ENCODE measurements at places on chromosomes 6 and 20.

DNA sequence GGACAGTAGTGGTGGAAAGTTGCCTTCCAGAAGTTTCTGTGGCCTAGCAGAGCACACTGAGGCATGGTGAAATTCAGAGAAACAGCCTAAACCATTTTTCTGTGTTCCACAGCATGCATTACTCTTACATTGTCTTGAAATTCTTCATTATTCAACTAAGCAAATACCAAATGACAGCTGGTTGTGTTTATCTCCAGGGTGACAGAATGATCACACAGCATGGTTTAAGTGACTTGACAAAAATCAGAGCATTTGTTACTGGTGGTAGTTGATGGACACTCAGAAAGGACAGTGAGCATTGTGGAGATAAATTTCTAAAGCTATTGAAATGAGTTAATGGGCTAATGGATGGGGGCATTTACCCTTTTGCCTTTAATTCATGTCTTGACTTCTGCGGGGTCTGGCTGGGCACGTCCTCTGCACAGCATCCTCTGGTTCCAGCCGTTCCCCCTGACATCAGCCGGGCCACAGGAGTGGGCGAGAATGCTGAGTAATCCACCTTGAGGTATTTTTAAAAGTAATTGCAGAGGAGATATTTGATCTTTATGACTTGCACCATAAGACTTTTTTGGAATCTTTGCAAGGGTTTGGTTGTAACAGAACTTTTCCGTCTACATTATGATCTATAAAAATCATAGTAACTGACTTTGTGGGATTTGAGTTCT, 78.9 kb upstream of the SCP2D1 start:
- no peak for DNase-seq

- DNase-seq: no peak
These were observed 19.1 kb downstream of the TRAF3IP2 start for GRCh38 chr6:111586554-111586953.

GRCh38 chr20:25022680-25023079, 30.1 kb upstream of the APMAP start:
- no peak for DNase-seq

DNA sequence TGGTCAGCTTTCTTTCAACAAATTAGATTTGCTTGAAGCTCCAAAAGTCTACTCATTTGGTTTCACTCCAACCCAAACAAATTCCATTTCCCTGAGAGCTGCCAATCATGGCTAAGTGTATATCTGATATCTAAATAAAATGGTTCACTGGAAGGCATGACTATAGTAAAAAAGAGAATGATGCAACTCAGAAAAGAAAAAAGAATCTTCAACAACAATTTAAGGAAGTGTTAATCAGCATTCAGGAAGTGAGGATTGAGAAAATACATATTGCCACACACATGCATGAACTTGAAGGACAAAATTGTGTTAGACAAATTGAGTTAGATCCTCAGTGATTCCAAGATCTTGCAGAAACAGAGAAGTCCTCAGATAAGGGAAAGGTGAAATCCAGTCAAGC, 972.9 kb upstream of the FLRT3 start:
- DNase-seq: no peak

GRCh38 chr6:27873021-27873940, 38.9 kb downstream of the OR2B2 start:
- DNase-seq: no peak

DNA sequence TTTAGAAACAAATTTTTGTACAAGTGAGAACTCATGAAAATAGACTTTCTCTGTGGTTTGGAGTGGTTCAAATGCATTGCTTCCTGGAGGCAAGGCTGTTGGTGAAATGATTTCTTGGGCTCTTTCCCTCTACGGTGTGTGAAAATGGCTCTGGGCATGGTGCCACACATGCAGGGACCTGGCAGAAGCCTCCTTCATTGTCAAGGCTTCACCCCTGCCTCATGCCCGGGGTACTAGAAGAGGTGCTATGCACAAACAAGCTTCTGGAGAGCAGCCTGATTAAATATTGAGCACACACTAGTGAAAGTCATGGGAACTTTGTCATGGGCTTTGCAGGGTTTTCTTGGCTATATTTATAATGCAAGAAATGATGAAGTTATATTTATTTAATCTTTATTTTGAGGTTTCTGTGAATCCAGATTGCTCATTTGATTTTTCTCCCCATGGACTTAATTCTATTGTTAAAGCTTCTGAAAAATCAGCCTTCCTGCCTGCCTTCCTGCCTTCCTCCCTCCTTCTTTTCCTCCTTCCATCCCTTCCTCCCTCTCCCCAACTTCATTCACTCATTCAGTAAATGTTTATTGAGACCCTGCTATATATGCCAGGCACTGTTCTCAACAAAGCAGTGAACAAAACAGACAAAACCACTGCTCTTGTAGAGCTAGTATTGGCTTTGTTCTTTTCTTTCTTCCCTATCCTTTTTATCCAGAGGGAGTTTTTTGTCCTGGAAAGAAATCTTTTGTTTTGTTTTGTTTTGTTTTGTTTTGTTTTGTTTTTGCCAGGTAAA, 21.0 kb downstream of the C6orf89 start:
- DNase-seq: no peak

GRCh38 chr20:59598625-59599310, 5.6 kb upstream of the PHACTR3 start:
- peak; percentile 51 for DNase-seq

GRCh38 chr6:131683479-131683878, 17.7 kb downstream of the OR2A4 start:
- DNase-seq: no peak

- DNase-seq: no peak
These were observed 74.3 kb downstream of the ARID1B start for GRCh38 chr6:156851454-156851921.

DNA sequence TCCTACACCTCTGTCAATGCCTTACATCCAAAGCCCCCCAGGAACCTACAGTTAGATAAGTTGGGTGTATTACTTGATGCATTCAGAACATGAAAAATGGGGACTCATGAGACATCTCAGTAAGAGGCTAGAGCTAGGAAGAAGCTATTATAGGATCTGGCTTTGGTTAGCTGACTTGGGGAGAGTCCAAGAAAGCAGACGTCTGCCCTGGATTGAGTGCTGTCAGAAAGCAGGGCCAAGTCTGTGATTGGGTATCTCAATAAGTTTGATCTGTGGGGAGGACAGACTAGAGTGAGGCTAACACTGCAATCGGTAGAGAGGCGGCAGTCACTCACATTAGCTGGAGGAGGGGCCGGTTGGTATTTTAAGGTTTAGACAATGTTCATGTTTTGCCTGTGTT, 79.4 kb upstream of the LRFN2 start:
- no peak for DNase-seq

GRCh38 chr6:138986578-138986977, 1.5 kb downstream of the REPS1 start:
- peak; percentile 46 for DNase-seq

GRCh38 chr20:57509665-57510237, 15.2 kb downstream of the CTCFL start:
- DNase-seq: peak; percentile 25

DNA sequence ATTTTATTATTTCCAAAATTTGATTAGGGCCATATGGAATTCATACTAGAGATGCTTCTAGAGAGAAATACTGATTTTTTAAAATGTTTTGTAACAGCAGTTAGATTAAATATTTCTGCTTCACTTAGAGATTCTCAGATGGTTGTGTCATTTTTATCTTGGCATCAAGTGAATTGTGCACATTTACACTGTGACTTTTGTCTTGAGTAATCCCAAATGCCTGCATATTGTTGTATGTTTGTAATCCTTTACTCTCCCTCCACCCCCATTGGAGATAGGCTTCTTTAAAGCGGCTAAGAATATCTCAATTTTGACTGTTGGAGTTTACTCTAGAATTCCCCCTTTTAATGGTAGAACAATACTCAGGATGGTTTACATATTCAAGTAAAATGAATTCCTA, 19.0 kb downstream of the STX16 start:
- no peak for DNase-seq

DNA sequence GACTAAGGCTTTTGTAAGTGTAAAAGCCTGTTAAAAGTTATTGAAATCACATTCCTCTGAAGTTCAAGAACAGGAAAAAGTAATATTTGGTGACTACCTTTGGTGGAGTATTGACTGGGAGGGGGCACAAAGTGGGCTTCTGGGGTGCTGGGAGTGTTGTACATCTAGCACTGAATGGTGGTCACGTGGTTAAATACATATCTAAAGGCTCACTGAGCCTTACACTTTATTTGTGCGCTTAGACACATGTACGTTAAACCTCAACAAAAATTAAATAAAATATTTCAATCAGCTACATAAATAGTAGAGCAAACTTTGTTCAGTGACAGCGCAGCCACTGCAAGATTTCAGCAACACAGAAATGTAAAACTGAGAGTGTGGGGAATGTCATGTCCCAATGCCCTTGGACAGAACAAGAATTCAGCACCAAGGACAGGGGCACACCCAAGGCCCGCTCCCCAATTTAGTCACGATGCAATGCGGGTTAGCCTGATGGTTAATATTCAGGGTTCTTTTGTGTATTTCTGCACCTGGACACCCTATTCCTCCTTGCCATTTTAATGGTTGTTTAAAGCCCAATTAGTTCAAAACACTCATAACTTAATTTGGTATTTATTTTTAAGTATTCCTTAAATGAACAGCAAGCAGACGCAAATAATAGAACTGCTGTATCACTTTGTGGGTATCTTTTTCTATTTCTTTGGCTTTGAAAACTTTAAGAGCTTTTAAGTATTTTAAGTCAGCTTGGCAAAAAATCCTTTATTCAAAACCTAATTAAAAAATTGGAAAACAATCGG, 37.4 kb downstream of the ANGPT4 start:
- no peak for DNase-seq

DNA sequence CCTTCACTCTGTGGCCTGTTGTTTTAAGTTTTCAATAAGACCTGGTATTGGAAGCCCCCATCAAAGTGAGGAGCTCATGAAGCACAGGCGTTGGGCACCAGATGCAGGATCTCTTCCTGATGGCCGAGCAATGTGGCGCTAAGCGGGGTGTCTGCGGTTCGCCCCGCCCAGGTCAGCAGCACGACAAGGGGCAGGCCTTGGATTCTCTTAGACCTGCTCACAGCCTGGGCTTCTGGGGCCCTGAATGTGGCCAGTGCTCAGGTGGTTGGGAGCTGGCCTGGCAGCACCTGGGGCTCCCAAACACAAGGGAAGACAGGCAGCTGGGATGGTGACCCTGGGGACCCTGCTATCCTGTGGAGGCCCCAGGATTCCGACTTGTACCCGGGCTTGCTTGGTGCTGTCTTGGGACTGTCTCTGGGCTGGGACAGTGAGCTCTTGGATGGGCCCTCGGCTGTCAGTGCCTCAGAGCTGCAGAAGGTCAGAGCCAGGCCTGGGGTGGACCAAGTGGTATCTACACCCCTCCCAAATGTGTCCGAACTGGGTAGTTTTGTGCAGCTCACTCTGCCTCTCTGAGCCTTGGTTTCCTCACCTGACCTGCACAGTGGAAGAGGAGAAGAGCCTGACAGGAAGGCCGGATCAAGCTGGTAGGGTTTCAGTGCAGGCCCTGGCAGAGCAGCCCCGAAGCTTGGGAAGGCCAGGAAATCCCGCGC, 69.1 kb downstream of the PHACTR3 start:
- no peak for DNase-seq

- DNase-seq: no peak
These were observed 5.6 kb upstream of the NKAIN4 start for GRCh38 chr20:63259734-63260460.

- DNase-seq: no peak
These were observed 6.4 kb upstream of the CTNNBL1 start for GRCh38 chr20:37687478-37687805.

GRCh38 chr6:1884313-1884712, 274.6 kb downstream of the FOXC1 start:
- DNase-seq: no peak

- DNase-seq: no peak
These were observed 96.2 kb downstream of the GRM4 start for GRCh38 chr6:34049395-34050342.

GRCh38 chr20:20295621-20296498, 72.0 kb upstream of the INSM1 start:
- DNase-seq: no peak

- DNase-seq: peak; percentile 41
These were observed 41.3 kb downstream of the TXLNB start for GRCh38 chr6:139250296-139251044.

DNA sequence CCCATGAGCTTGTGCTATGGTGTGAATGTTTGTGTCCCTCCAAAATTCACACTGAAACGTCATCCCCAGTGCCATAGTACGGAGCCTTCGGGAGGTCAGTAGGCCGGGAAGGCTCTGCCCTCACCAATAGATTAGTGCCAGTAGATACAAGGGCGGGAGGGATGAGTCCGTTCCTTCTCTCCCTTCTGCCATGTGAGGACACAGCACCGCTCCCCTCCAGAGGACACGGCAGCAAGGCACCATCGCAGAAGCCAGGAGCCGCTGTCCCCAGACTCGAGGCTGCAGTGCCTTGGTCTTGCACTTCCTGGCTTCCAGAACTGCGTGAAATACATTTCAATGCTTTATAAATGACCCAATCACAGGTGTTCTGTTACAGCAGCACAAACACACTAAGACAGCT, 39.2 kb upstream of the BHLHE23 start:
- no peak for DNase-seq

GRCh38 chr6:100121854-100122609, 128.0 kb upstream of the MCHR2 start:
- DNase-seq: no peak

DNA sequence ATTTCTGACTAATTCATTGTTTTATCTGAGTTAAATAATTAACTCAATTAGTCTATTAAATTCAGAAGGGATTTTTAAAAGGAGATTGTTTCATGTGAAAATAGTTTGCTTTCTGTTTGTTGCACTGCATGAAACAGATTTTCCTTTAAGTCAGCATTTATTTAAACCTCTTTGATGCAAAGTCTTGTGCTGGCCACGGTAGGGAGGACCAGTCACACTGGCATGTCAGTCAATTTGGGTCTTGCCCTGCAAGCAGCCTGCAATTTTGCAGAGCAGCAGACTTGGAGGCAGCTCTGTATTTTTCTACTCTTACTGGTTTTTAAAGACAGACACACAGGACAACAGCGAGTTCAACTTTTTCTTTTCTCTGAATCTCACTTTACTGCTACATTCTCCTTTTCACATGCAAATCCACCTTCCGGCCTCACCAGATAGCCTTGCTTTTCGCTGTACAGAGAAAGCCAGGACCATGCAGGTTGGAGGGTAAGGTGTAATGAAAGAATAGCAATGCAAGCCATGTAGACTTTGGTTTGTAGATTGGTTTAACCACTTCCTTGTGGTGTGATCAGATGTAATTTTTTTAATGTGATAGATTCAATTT, 689.9 kb upstream of the AGPAT4 start:
- no peak for DNase-seq

- DNase-seq: no peak
These were observed 1.9 kb upstream of the PPP1R3G start for GRCh38 chr6:5083307-5083583.

DNA sequence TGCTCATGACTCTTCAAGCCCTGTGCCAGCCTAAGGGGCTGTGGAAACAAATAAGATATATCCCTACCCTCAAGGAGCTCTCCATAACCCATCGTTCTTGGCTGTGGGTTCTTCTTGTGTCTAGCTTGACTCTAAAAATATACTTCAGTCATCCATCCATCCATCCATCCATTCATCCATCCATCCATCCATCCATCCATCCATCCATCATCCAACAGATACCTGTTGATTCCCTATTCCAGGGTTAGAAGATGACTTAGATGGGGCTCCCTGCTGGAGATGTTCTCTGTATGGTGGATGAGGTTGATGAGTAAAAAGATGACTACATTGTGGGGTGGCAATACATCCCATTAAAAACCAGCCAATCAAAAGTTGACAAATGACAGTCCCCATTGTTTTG, 23.5 kb downstream of the HCK start:
- no peak for DNase-seq

GRCh38 chr6:38352636-38353035, 287.1 kb downstream of the BTBD9 start:
- no peak for DNase-seq

GRCh38 chr20:52193133-52193532, 1.6 kb upstream of the ZFP64 start:
- peak; percentile 44 for DNase-seq

Data from NCI-H524 (cell line).